ENCODE measurements at places on chromosomes 1 and 21.

GRCh38 chr21:17128132-17128531 lies 384.7 kb upstream of the CXADR start:
- no peak for DNase-seq

GRCh38 chr1:90443354-90443753 lies 273.7 kb downstream of the BARHL2 start:
- no peak for DNase-seq

GRCh38 chr1:44537538-44537937 lies 132.5 kb downstream of the RNF220 start:
- no peak for DNase-seq

DNA sequence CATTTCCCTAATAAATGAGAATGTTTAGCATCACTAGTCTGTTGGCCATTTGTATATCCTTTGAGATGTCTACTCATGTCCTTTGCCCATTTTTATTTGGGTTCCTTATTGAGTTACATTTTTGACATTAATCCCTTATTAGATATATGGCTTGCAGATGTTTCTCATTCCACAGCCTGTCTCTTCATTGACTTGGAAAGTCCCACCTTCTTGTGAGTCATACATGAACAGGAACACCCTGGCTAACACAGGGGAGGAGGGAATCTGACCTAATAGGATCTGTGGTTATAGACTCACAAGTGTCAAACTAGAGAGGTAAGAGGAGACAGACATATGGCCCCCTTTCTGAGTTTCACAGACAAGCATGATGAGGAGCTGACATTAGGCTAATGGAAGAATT lies 11.5 kb downstream of the ZP4 start:
- no peak for DNase-seq

- DNase-seq = no peak
These were observed 5.0 kb upstream of the ARL8A start for GRCh38 chr1:202149566-202149965.

GRCh38 chr1:147579532-147579931 lies 38.2 kb downstream of the BCL9 start:
- DNase-seq = peak; percentile 33

DNA sequence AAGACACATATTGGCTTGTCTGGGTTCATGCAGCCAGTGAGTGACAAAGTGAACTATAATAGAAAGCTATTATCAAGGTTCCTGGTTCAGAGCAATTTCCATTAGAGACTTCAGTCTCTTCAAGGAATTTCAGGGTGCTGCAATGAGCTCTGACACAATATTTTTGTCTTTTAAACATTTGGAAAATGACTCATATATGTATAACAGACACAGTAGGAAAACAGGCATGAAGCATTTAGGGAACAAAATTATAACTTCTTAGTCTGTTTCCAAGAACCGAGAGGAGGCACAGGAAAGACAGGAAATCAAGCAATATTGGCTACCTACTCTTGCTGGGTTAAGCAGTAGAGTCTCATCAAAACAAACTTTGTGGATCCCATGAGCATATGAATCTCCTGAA lies 170.4 kb downstream of the PTPRC start:
- no peak for DNase-seq

DNA sequence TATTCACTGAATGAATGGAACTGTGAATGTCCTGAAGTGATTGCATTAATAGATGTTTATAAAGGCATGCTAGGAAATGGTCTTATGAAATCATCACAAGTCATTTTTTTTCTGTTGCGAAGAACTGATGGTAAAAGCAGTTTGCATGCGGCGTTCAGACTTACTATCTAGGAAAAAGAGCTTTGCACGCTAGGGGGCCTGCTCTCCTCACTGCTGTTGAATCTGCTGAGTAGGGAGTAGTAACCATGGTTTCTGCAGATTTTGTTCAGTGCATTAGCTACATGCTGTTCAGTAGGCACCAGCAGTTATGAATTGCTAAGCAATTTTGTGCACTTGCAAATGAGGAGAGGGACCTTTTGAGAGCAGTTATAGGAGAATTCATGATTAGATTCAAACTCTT lies 57.9 kb downstream of the CENPF start:
- peak; percentile 63 for DNase-seq

DNA sequence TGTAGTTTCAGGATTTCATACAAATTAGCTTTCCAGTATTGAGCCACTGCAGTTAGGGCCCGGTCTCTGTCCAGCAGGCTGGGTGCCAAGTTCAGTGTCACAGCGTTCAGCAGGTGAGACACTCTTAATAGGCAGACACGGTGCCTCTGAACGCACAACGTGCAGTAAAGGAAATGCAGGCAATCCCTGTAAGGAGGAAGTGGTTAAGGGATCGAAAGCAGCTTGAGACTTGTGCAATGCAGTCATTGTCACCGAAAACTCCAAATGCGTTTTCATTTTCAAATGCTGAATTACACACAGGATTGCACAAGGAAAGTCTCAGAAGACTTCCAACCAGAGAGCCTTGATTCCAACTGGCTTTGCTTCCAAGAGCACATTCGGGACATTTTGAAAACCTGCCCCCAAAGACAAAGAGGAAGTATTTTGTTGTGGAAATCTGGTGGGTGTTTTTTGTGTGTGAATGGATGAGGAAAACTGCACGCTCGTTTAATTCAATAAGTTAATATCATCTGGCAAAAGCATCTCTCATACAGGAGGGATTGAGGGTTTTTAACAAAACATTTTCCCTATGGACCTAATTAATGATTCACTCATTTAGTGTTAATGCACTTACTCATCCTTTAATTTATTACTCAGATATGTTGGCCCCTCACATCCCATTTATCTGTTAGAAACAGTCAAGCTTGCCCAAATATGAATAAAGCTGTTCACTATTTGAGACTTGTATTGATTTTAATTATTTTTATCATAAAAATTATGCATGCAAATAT lies 61.6 kb downstream of the PTGS2 start:
- DNase-seq = no peak

DNA sequence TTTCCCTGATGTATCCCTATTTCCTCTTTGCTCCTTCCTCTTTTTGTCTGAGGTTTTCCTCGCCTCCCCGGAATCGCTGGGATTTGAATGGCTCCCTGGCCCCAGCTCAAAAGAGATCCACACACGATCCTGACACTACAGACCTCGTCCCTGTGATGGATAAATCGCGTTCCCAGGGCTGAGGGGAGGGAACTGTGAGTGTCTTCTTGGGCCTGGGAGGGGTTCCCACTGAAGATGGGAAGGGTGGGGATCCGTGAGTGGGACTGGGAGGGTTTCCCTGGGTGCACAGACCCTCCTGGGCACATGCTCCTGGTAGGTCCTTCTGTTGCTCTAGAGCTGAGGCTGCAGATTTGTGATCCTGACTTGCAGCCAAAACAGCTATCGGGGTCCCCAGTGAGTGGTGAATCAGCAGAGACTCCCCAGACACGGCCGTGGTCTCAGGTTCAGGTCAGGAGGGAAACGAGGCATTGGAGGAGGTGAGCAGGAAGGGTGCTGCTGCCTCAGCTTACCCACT lies 591.0 kb downstream of the PTPRU start:
- no peak for DNase-seq

DNA sequence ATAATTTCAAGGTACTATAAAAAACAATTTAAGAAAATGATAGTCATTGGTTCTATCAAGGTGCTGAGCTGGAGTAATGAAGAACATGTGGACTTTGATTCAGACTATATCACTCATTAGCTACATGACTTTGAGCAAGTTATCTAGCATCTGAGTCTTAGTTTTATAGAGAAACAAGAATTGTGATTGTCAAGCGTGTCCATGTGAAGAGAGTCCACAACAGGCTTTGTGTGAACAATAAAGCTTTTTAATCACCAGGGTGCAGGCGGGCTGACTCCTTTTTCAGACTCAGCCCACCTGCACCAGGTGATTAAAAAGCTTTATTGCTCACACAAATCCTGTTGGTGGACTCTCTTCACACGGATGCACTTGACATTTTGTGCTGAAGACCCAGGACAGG lies 26.6 kb upstream of the DMRTB1 start:
- DNase-seq = no peak

DNA sequence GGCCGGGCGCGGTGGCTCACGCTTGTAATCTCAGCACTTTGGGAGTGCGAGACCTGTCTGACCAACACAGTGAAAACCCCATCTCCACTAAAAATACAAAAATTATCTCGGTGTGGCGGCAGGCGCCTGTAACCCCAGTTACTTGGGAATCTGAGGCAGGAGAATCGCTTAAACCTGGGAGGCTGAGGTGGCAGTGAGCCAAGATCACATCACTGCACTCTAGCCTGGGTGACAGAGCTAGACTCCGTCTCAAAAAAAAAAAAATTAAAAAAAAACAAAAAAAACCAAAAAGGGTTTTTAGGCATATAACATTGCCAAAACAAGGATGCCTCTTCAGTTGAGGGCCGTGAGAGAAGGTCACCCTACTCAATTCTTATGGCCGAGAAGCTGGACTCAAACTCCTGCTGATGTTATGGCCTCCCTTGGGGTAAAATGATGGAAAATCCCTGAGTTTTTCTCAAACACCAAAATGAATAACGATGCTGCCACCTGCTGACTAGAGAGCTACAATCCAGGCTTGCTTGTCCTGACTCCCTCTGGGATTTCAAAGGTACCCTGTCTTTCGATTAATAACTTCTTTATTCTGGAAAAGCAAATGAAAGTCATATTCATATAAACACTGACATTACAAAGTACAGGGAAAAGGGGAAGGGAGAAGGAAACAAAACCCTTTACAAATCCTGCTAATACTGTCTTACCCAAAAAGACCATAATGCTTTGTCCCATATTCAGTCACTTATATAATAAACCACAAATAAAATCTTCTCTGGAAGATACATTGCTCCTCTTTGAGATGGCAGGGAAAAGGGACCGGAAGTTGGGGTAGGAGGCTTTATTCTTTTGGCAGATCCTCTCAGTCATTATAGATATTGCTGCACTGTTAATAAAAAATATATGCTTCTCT lies 10.7 kb downstream of the RAB42 start:
- DNase-seq = peak; percentile 77

DNA sequence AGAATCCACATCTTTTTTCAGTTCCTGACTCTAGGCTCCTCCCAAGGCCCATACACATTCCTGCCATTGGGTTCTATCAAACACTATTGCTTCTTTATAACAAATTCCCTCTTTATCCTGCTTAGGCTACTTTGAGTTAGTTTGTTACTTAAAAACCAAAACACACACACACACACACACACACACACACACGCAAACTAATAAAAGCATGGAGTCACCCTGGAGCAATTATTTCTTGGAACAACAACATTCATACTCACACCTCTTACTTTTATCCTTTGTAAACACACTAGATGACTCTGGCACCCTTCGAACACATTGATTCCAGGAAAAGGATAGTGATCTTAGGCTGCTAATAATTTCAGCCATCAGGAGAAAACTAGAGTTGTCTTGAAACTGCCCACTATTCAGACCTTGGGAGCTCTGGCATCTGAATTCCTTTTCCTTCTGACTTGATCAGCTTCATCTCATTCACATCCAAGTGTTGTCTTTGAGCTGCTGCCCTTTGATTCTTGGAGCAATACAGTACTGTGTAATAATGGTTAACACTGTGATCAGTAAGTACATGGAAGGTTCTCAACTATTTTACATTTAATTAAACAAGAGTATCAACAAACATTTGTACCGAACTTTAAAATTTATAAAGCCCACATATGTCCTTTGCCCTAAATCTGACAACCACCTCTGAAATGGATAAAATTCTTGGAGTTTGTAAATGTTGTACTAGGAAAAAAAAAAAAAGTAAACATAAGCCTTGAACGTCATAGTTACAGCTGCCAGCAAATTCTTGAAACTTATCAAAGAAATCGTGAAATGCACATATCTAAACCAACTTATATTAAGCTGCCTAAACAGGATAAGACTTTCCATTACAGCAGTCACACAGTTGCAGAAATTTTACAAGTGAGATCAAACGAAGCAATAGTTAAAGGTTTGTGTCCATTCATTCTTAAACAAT lies 2.8 kb upstream of the SEC22B start:
- peak; percentile 8 for DNase-seq

- no peak for DNase-seq
These were observed 14.3 kb downstream of the PTAFR start for GRCh38 chr1:28162151-28162550.

DNA sequence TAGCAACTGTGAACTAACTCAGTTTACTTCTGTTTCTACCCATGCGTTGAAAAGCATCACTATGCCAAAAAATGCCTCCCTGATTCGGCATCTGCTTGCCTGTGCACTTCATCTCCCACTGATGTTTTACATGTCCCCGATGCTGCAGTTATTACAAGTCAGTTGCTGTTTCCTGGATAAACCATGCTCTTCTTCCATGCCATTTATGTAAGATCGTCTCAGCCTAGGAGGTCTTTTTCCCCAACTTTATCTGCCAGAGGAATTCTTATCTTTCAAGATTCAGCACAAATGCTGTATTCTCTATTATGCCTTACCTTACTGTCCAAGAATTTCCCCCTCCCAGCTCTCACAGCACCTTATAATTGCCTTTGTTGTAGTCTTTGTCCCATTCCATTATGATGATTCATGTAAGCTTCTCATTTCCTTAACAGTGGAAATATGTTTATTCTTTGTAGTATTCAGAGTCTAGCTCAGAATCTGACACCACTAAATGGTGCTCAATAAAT lies 30.0 kb downstream of the PRKACB start:
- peak; percentile 34 for DNase-seq

GRCh38 chr1:147634645-147635044 lies 35.7 kb downstream of the ACP6 start:
- no peak for DNase-seq

DNA sequence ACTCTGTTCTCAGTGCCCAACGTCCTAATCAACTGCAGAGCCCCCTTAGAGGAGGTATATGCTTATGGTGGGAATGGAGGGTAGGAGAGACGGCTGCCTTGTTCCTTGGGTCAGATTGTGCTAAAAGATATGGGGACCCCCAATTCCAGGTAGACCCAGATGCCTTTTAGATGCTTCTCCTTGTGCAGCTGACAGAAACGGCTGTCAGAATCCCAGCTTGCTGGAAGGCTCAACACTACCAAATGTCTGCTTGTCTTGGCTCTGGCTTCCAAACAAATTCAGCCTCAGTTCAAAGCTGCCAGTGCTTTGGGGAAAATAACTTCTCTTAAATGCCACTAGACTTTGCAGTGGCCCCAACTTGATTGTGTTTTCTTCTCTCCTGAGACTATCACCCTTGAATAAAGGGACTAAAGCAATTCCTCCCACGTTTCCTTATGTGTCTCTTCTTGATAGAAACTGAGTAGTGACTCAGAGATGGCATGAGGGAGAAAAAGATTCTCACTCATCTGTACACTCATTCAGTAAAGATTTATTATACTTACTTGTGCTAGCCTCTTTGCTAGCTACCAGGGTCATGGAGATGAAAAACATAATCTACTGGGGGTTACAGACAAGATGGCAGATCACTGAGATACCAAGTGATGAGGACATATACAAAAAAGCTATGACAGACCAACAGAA lies 3.4 kb upstream of the RNF19B start:
- DNase-seq = no peak

- DNase-seq = no peak
These were observed 9.2 kb upstream of the PTPRC start for GRCh38 chr1:198629610-198630009.

Data from NCI-H2227 treated with DMSO at 0.1 percent for 48 hours (cell line).